ENCODE measurements at places on chromosomes 3 and 15. TPM values are rescaled to one million over a fixed set of nuclear protein-coding genes. Genes with fewer than 3 reads are reported as not detected.

DNA sequence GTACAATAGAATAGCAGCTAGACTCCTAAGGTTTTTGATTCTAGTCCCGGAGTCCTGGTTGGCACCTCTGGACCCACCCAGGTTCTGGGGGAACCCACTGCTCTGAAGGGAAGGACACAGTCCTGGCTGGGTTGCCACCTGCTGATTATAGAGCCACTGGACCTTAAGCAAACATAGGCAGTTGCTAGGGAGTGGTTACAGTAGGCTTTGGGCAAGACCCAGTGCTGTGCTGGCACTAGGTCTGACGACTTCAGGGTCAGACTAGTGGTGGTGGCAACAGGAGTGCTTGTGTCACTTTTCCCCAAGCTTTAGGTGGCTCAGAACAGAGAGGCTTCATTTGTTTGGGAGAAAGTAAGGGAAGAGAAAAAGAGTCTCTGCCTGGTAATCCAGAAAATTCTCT lies 109.8 kb upstream of the C3orf80 start:
- no peak for DNase-seq

DNA sequence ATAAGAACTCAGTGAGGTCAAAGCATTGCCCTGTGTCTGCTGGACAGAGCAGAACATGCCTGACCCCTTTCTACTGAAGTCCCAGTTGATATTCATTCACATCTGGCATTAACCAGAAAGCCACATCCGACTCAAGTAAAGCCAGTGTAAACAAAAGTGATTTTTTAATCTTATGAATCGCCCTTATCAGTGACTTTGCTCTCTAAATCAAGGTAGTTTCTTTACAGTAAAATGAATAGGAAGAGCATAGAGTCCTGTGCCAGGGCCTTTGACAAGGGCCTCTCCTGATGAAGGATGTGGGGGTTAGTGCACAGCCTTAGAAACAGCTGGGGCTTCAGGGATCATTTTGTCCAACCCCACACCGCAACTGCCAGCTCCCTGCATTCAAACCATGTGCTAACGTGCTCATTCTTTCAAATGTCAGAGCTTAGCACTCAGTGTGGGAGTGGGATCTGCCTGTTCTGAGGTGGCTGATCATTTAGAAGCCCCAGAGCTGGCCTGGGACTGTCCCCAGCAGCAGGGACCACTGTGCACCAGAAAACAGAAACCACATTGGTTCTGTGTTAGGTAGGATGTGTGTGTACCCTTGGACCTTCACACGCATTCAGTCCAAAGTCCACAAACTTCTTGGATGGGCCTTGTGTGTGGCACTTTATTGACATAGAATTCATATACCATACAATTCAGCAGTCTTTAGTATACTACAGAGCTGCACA lies 55.3 kb downstream of the CCR4 start:
- no peak for DNase-seq

The ESYT3 gene
- not detected for polyA plus RNA-seq

GRCh38 chr3:33749546-33750210 lies 31.6 kb upstream of the CLASP2 start:
- no peak for DNase-seq

DNA sequence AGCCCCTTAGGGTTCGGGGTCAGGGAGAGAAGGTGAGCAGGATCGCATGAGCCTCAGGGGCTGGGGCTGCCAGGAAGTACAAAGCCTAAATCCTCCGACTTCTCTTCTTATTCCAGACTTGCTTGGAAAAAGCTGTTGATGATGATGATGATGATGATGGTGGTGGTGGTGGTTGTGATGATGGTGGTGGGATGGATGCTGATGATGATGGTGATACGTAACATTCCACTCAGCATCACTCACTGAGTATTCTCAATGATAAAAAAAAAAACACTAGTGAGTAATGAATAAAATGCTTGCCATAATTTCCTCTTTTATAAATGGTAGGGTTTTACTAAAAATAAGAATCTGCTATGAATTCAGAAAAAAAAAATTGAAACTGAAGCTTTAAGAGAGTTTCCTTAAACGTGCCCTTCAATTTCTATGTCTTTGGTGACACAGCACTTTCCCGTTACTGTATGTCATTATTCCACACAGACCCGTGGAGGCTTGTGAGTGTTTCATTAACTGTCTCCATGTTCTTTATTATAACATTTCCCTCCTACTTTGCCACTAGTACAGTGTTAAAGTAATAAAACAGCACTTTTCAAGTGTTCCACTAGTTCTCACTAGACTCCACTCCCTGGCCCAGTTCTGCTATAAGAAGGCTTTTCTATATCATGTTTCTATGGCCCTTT lies 5.4 kb upstream of the ACAN start:
- no peak for DNase-seq

- DNase-seq, result no peak
Observed at GRCh38 chr3:71039332-71039731, 544.2 kb downstream of the FOXP1 start.

All from muscle of arm (tissue), 14 donors.